ENCODE measurements at places on chromosomes 6 and 20.

DNA sequence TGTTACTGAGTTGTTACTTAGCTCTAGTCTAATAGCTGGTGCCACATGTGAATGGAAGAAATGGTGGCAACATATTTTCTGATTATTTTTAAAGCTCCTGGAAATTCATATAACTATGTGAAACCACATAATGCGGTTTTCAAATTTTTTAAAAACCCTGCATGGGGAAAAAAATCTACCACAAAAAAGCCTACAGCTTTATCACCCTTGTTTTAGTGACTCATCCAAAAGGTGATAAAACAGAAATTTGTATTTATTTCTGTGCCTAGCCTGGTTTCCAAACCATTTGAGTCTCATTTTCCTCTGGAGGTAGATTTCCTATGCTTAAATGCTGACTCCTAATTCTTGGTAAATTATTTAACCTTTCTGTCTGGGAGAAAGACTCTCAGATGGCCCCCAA, 5.4 kb upstream of the FBXO30 start:
- DNase-seq, result no peak

DNA sequence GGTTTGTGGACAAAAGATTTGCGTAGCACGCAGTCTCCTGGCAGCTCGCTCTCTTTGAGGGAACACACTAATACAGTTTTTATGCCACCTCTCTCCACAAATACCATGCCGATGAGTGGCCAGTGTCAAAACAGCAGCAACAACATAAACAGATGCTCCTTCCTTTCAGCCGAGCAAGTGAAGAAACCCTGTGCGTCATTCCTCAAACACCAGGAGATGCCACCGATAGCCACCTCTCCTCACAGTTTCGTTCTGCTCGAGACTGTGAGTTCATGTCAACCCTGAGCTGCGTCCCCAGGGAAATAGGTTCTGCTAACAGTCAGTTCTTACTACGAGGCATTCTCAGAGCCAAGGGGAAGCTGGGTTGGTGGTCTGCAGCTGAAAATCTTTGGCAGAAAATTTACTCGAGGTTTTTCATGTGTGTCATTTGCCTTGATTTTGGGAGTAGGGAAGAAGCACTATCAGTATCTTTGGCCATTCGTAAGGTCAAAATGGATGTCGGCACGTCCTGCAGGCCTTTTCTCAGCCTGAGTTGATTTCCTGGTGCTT, 59.9 kb downstream of the EYA2 start:
- no peak for DNase-seq

- no peak for DNase-seq
Measured at GRCh38 chr6:116313101-116313776, 33.5 kb upstream of the TSPYL1 start.

DNA sequence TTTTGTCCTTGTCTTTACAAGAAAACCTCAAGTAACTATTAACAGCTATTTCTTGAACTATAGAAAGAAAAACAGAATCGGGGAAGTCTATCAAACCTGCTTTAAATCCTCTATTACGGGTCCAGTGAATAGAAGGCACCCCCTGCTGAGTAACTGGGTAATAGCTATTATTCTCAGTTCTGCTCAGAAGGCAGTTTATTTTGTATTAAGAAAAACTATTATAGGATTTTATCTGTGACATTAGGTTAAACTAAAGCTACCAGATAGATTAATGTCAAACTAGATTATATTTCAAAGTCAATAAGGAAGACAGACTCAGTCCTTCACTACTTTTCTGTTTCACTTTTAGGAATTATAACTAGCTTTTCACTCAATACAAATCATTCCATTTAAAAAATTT, 93.7 kb downstream of the DST start:
- DNase-seq, result no peak

DNA sequence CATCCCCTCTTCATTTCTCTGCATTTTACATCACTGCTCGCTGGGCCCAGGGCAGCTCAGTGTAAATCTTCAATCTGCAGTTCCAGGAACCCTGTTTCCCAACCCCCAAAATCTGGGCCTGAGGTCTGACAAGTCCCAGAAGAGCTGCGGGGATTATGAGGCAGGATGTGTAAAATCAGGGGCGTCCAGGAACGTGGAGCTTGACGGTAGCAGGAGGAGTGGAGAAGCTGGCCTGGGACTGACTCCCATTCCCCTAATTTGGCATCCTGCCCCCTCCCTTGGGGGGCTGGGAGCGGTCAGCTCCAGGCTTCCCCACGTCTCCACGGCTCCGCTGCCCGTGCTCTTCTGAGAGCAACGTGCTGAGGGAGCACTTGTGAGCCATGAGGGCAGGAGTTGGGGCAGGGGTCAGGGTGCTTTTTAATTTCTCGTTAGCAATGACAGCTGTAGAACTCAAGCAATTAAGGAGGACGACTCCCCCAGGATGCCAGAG, 23.4 kb upstream of the VEGFA start:
- no peak for DNase-seq

DNA sequence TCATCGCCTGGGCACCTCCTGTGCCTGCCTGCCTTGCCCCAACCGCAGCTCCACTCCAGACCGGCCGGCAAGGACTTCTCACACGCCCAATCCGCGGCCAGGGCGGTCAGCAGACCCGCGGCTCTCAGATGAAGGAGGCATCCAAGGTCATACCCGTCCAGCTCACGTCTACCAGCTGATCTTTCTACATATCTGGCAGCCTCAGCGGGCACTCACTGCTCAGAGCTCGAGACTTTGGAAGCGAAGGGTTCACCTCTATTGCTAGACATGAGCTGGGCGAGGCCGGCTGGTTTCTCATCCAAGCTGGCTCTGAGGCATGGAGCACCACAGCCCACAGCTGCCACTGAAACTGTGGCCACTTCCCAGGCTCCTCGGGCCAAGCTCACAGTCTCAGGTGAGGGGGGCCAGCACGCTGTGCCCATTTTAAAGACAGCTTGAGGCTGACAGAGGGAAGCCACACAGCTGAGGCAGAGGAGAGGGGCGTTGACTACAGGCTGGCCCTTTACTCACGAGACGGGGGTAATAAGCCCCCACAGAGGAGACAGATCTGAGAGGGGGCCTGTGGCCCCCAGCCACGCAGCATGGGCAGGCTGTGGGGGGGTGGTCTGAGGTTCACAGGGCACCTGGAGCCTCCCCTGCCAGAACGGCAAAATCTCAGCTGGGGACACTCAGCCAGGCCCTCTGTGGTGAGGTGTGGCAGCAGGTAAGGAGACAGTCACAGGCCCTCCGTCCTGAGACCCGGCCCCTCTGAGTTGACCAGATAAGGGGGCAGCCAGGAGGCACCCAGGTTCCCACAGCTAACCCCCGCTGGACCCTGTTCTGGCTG, 2.0 kb downstream of the LAMA5 start:
- DNase-seq, result no peak

GRCh38 chr6:140208286-140208685, 833.8 kb upstream of the CITED2 start:
- no peak for DNase-seq

GRCh38 chr6:49416195-49416594, 46.9 kb downstream of the MMUT start:
- DNase-seq, result peak; percentile 36

- DNase-seq, result no peak
Measured at GRCh38 chr6:52564856-52565255, 12.0 kb downstream of the TRAM2 start.

DNA sequence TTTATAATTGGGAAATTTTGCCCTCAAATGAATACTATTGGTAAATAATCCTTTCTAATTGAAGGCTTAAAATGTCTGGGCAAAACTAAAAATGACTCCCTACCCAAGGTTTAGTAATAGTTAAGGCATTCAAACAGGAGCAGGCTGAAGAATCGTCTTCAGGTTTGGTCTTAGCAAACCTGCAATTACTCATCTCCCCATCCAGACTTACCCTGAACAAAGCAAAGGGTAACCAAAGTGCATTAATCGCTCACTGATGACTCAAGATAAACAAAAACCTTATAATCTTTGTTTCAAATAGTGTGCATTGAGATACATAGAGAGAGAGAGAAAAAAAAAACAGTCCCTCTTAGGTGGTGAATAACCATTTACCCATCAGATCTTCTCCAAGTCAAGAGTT, 225.5 kb downstream of the BMP2 start:
- no peak for DNase-seq

GRCh38 chr6:130229645-130230044, 6.9 kb upstream of the SAMD3 start:
- no peak for DNase-seq

- no peak for DNase-seq
Measured at GRCh38 chr20:47727909-47728361, 57.3 kb downstream of the SULF2 start.

DNA sequence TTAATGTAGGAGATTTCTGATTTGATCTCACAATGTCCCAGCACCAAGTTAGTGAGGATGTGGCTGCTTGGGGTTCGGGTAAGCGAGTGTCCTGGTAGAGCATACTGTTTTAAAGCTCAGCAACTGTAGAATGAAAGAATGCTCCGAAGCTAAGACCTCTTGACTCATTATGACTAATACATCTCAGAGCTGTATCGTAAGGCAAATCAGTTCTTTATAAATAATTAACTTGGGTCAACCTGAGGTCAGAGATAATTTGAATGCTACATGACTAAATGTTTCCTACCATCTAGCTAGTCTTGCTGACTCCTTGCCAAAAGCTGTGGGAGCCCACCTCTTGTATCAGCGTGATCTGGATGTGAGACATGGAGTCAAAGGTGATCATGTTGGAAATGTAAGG, 128.8 kb upstream of the PDE7B start:
- DNase-seq, result no peak

GRCh38 chr20:8844179-8844578, 224.7 kb upstream of the PLCB4 start:
- DNase-seq, result no peak

- DNase-seq, result no peak
Measured at GRCh38 chr6:166693880-166694279, 66.8 kb upstream of the RPS6KA2 start.

GRCh38 chr6:24777227-24777626, 2.5 kb downstream of the GMNN start:
- no peak for DNase-seq

DNA sequence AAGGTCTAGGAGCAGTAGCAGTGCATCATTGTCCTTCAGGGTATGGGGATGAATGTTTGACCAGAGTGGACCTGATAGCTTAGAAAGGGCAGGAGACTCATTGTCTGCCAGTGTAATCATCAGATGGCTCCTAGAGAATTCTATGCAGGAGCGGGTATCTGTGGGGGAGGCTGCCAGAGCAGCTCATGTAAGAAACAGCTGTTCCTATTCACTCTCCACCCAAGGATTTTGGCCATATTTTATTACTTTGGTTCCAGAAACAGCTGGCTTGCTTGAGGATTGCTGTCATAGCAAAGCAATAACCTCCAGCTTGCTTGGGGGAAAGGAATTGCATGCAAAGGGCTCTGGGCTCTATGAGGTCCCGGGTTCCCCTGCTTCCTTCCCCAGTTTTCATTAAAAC, 44.1 kb downstream of the RALY start:
- no peak for DNase-seq

- DNase-seq, result no peak
Measured at GRCh38 chr6:82711105-82711827, 347.6 kb downstream of the TPBG start.

DNA sequence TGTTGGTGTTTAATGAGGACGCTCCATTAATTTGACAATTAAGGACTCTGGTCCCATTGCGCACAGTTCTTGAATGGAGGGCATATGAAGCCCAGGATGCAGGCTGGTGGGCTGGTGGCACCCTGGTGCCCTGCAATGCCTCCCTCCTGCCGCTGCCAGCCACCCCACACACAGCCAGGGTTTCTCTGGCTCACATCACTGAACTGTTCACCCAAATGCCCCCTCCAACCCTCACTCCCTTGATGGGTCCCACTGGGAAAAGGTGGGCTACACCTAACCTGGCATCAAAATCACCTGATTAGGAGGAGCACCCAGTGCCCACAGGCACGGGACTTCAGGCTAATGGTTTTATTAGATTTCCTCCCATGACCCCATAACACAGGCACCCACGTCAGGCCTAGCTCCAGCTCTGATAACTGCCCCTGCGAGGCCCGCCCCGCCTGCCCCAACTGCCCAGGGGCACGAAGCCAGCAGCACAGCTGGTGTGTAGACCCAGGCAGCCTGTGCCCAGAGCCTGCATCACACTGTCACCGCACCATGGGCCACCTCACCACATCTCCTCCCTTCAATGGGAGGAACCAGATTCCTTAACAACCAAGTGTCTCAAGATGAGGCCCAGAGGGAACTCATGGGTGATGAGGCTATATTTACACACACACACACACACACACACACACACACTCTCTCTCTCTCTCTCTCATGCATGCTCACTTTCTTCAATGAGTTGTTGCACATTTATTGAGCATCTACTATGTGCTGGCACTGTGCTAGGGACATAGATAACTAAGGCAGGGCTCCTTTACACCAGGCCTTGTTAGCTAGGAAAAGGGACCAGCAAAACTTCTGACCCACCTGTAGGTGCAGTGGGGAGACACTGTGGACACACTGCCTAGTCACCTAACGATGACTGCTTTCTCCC, 107.3 kb downstream of the NOL4L start:
- no peak for DNase-seq

GRCh38 chr6:159068904-159069578, 24.2 kb upstream of the TAGAP start:
- DNase-seq, result no peak

DNA sequence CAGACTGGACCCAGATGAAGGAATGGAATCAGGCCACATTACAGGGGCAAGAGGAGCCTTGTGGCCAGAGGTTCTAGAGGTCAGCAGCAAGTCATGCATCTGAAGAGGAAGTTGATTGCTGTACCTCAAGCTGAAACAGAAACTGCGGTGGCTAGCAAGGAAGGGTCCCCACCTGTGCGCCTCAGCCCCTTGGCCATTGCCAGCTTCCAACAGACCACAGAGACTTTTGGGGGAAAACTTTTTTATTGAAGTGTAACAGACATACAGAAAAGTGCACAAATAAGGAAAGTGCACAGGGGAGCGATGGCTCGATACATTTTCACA, 26.8 kb upstream of the SLC9A8 start:
- no peak for DNase-seq

GRCh38 chr6:56764081-56764566, 121.4 kb upstream of the DST start:
- no peak for DNase-seq

GRCh38 chr6:2959909-2960719, 11.3 kb downstream of the SERPINB6 start:
- DNase-seq, result no peak

- DNase-seq, result no peak
Measured at GRCh38 chr6:53201270-53201669, 52.6 kb upstream of the GCM1 start.

- no peak for DNase-seq
Measured at GRCh38 chr6:112254921-112255320, 554 bp upstream of the LAMA4 start.

DNA sequence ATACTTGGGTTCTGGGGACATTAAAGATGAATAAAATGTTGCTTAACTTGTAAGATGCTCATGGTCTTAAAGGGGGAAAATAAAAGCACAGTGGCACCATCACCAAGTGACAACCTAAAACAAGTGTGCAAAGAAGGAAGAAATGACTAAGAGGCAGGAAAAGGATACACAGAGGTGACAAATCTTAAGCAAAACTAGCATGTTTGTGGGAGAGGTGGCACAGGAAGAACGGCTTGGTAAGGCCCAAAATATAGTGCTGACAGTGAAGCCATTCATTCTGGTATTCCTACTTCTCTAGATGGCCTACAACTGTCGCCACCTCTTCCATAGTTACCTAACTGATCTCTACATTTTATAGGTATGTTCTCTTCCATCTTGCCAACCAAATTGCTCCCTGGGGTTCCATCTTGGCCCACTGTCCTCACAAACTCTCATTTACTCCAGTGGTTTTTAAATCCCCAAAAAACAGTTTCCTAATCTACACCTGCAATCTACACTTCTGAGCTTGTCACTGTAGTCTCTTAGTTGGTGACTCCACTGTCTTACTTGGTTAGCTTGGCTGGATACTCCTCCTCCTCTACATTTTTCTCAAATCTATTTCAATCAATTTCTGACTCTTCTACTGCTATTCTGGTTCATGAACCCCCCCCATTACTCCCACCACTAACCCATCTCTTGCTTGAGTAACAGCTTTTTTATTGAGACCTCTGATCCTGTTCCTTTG, 33.5 kb downstream of the FAM8A1 start:
- DNase-seq, result no peak

Data from NCI-H1048 (cell line).